ENCODE measurements at places on chromosomes 13 and 19.

GRCh38 chr13:40682449-40683240 lies 16.2 kb upstream of the FOXO1 start:
- DNase-seq: peak; percentile 35

DNA sequence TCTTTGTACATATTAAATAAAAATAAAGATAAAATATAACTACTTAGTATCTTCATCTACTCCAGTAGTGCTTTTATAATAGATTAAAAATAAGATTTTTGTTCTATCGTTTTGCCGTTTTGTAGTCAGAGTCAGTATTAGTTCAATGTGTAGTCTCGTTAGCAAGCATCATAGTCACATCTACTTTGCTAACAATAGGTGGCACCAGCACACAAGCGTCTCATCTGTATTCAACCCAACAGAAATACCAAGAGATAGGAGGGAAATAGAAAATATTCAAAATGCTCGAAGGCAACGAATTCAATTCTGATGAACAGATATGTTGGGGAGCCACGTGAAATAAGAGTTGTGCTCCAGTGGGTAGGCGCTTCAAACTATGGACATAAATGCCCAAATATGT lies 21.4 kb upstream of the MICU2 start:
- peak; percentile 48 for DNase-seq

GRCh38 chr13:41212881-41213280 lies 18.5 kb upstream of the KBTBD7 start:
- DNase-seq: peak; percentile 64

GRCh38 chr19:31277516-31277915 lies 71.7 kb downstream of the TSHZ3 start:
- no peak for DNase-seq

DNA sequence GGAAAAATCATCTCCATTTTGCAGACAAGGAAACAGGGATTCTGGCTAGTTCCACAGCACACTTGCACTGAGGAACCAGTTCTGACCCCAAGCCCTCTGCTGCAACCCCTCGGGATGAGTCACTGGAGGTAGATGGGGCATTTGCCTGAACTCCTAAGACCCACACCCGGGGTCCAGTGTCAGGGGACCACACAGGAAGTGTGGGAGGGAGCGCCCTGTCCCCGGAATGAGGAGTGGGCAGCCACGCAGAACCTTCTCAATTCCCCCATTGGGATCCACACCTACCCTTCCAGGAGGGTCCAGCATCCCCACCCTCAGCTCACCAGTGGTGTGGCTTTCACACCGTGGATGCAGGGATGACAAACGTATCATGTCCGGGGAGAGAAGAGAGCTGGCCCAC lies 62.7 kb downstream of the TSHZ3 start:
- no peak for DNase-seq

DNA sequence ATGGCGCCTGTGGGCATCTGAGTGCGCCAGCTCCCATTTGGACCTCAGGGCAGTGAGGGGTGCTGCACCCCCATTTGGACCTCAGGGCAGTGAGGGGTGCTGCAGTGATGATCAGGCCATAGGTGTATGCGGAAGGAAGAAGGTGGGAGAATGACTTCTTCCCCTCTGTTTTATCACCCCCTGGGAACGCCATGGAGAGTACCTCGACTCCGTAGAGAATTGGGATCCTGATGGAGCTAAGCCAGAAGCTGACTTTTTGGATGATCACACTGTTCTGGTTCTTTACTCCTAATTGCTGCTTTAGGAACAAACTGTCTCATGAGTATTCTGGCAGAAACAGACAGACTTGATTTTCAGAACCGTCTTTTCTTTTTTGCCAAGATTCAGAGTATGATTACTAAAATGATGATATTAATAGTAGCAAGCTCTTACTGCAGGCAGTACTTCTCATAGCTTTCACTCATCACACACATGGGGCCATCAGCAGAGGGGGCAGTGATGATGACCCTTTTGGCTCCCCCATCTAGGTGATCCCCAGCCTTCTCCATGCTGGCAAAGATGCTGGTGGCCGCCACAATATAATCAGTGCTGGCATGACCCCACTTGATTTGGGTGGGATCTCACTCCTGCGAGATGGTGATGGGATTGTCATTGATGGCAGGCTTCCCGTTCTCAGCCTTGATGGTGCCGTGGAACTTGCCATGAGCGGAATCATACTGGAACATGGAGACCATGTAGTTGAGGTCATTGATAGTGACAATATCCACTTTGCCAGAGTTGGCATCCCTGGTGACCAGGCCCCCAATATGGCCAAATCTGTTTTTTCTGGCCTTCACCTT lies 10.3 kb upstream of the UBAC2 start:
- no peak for DNase-seq

DNA sequence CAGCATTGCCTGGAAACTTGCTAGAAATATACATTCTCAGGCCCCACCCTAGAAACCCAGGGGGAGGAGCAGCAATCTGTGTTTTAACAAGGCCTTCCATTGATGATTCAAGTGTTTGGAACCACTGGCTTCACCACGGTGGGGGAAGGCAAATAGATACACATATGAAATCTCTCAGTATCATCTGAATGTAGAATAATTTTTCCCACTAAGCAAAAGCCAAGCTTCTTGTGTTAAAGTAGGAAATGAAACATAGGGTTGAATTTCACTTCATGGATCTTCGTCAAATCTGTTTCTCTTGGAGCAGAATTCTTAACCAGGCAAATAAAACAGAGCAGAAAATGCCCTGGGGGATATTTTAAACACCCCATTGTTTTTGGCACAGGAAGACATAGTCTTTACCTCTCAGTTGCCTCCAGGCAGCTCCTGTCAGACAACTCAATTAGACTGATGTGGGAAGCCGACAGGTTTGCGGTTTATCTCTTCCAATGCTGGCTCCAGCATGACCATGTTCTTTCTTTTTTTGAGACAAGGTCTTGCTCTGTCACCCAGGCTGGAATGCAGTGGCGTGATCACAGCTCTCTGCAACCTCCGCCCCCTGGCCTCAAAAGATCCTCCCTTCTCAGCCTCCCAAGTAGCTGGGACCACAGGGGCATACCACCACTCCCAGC lies 213.0 kb downstream of the FOXO1 start:
- DNase-seq: peak; percentile 79

DNA sequence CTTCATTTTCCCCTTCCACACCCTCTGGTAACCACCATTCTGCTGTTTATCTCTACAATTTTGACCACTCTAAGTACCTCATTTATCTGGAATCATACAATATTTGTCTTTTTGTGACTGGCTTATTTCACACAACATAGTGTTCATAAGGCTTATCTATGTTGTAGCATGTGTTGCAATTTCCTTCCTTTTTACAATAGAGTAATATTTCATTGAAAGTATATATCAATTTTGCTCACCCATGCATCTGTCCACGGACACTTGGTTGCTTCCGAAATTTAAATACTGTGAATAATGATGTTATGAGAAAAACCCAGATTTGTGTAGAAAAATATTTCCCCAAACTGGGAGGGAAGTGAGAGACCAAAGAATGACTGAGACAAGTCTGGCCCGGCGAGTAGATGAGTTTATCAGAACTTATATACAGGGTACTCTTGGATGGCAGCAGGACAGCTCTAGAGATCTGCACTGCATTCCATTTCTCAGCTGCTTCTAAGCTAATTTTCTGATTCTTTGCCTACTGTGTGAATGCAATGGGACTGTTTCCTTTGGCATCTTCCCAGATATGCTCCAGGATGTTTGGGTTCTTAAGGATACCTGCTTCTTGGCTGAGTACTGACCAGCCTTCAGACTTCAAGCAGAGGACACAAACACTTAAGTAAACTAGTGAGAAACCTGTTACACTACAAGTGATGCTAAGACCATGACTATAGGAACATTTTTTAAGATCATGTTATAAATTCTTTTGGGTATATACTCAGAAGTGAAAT lies 834.0 kb upstream of the PCDH9 start:
- DNase-seq: no peak

- no peak for DNase-seq
Observed at GRCh38 chr13:70473907-70474306, 365.7 kb upstream of the KLHL1 start.

DNA sequence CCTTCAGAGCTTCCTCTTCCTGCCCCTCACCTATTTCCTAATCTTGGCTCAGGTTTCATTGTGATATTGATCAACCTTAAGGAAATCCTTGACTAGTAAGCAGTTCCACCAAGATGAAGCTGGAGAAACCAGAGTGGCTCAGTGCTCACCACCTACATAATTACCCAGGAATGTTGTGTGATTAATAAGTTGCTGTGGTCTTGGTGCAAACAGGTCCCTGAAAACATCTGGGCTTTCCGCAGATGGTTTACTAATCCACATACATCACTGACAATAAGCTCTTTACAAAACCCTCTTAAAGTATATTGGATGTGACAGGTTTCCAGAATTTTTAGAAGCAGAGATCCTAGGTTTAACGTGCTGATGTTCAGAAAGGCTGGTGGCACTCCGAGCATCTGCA lies 8.6 kb upstream of the SERP2 start:
- DNase-seq: peak; percentile 51

- DNase-seq: no peak
Observed at GRCh38 chr13:98429531-98429930, 147.4 kb downstream of the STK24 start.

DNA sequence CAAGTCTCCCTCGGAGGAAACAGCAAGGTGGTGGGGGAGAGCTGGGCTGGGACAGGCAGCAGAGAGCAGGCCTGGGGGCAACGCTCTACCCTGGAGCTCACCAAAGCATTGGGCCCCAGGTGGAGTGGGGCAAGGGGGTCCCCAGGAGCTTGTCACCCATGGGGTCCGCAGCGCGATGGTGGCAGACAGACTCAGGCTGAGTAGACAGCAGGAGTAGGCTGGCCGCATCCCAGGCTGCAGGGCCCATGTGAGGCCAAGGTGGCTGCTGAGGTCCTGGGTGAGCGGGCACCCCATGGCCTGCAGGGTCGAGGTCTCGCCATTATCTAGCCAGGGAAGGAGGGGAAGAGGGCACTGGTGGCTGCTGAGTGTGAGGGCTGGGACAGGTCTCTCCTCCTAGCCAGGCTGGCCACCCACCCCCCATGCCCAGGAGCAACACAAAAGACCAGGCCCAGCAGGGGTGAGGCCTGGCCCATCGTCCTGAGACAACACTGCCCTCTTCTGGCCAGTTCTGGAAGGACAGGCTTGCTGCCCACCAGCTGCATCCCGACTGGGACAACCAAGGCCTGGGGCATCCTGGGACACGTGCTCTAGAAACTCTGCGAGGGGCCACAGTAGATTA lies 33.1 kb downstream of the CEBPG start:
- peak; percentile 65 for DNase-seq

DNA sequence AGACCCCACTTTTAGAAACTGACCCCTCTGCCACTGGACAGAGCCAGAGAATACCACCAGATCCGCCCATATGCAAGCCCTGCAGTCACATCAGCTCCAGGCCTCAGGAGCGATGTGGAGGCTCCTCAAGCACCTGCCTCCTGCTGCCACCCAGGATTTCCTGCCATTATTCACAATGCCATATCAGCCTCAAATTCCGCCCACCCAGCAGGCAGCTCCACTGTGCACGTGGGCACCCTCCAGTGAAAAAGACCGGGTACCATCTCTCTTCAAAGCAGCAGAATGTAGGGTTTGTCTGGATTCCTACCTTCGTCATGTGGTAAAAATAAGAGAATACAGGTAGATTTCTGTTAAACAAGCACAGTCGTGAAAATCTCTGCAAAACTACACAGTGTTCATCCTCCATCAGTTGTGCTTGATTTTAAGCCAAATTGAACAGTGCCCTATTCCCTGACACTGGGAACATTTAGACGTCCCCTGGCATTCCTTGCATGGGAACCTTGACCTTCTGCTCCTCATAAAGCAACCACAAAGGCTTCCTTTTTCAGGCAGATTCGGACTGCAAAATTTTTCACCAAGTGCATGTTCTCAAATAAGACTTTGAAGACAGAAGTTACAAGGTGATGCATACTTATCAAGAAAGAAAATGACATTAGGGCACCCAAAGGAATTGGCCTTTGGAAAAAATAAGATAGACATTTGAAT lies 56.4 kb downstream of the FAM124A start:
- peak; percentile 18 for DNase-seq

DNA sequence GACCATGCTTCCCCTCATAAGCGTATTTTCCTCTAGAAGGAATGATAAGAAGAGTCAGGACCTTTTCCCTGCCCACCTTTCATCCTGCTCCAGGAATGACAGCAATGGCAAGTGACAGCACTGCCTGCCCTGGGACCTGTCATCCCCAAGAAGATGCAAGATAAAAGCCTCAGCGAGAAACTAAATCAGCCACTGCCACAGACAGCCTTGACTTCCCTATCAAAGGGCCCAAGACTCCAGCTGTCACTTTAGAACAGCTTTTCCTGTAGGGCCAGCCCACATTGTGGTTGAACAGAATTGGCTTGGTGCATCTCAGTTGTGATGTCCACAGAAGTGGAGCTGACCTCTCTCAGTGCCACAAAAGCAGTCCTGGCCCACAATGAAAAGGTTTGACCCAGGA lies 1.1 kb downstream of the RAB8A start:
- DNase-seq: no peak

GRCh38 chr13:42189061-42189460 lies 82.9 kb upstream of the AKAP11 start:
- DNase-seq: no peak

DNA sequence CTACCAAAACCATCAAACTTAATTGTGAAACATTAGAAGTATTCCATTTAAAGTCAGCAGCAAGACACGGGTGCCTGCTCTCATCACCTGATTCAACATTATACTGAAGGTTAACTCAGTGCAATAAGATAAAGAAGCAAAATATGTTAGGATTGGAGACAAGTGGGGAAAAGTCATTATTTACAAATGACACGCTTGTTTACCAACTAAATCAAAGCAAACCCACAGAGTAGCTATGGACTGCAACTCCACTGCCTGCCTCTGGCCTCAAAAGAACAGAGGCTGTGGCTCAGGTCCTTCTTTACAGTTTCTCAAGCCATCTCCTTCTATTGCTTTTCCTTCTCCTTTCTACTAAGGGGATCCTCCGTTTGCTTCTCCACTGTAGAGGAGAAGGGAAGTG lies 21.0 kb upstream of the ATP12A start:
- no peak for DNase-seq

GRCh38 chr13:106232681-106233080 lies 302.8 kb downstream of the EFNB2 start:
- no peak for DNase-seq

DNA sequence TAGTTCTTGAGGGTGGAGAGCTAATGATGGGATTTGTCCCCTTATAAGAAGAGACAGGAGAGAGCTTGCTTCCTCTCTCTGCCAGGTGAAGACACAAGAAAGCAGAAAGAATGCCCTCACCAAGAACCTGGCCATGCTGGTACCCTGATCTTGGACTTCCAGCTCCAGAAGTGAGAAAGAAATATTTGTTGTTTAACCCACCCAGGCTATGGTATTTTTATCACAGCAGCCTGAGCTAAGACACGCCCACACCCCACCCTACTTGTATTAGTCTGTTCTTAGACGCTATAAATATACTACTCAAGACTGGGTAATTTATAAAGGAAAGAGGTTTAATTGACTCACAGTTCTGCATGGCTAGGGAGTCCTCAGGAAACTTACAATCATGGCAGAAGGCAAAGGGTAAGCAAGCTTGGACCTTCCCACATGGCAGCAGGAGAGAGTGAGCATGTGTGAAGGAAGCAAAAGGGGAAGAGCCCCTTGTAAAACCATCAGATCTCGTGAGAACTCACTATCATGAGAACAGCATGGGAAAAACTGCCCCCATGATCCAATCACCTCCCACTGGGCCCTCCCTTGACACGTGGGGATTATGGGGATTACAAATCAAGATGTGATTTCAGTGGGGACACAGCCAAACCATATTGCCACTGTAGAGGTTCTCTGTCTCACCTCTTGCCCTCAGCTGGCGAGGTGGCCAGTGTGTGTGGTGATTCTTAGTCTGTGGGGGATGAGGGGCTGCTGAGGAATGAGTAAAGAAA lies 57.4 kb upstream of the RCBTB2 start:
- DNase-seq: no peak

GRCh38 chr13:40206241-40207000 lies 460.0 kb downstream of the FOXO1 start:
- DNase-seq: no peak

- DNase-seq: no peak
Observed at GRCh38 chr13:61413572-61414535, 1.8 kb downstream of the PCDH20 start.

Measured in EH (cell line).